ENCODE measurements at places on chromosomes 7 and 10. TPM values are rescaled to one million over a fixed set of nuclear protein-coding genes. Genes with fewer than 3 reads are reported as not detected.

PAPOLB gene
- not detected for total RNA-seq

DOCK4 gene
- total RNA-seq = 7.7 TPM

CYP26C1 gene
- total RNA-seq = not detected

ZNF33B gene
- total RNA-seq = 9.8 TPM

HYAL4 gene
- total RNA-seq = not detected

DHX32 gene
- total RNA-seq = 60.0 TPM

NODAL gene
- not detected for total RNA-seq

- DNase-seq = no peak
Measured at GRCh38 chr7:107315716-107316220, 147.0 kb downstream of the HBP1 start.

GRCh38 chr10:77264107-77264506, 373.5 kb downstream of the KCNMA1 start:
- DNase-seq = peak; percentile 48

DNA sequence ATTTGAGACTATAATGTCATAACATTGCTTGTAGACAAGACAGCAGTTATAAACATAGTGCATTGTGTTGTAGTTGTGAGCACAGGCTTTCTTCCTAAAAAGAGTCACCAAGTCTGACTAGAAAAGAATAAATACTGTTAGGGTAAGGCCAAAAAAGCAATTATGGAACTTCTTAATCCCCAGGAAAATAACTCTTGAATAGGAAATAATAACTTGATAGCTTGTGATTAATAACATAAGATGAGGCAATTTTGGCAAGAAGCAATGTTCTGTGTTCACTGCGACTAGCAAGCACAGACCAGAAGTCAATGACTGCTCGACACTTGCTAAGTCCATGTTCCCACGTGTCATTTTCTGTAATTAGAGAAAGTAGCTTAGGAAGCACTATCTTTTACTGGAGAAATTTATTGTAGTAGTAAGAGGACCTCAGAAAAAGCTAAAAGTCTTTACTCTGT, 97.1 kb downstream of the AGMO start:
- no peak for DNase-seq

DNA sequence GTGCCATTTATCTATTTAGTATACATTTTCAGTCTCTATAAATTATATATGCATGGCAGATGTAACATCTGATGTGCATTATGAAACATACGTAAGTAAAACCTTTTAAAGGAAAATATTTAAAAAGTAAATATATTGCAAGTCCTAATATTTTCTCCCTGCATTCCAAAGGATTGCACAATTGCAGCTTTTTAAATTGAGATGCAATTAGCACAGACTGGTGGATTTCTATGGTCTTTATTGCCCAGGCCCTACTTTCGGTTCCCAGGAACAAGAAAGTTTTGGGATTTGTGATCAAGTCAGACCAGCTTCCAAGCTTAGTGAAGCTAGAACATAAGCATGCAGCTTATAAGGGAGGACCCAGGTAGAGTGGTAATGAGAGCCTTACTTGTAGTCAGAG, 337.8 kb downstream of the NRG3 start:
- DNase-seq = no peak

DNA sequence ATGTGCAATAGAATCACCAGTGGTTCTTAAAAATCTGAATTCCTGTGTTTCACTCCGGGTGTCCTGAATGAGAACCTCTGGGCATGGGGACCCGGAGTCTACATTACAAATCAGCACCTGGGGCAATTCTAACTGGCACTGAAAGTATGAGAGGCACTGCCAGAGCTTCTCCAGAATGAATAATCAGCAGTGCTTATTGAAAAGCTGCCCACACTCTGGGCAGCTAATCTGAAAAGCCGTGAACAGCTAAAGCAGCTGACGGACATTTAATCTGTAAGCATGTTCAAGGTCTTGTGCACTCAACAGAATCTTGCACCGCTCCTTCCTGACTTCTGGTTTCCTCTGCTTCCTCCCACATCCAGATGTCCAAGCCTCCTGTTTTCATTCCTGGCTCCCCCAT, 113.3 kb upstream of the KIF5B start:
- peak; percentile 5 for DNase-seq

DNA sequence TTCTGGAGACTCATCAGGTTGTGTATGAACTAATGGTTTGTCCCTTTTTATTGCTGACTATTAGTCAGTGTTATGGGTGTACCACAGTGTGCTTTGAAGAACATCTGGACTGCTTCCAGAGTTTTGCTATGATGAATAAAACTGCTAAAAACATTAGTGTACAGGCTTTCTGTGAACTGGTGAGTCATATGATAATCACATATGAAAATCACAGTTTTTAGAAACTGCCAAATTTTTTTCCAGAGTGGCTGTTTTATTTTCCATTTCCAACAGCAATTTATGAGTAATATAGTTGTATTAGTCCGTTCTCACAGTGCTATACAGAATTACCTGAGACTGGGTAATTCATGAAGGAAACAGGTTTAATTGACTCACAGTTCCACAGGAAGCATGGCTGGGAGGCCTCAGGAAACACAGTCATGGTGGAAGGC, 281.2 kb upstream of the VSTM2A start:
- DNase-seq = peak; percentile 52

- no peak for DNase-seq
Measured at GRCh38 chr7:80131675-80132435, 2.8 kb upstream of the GNAI1 start.

DNA sequence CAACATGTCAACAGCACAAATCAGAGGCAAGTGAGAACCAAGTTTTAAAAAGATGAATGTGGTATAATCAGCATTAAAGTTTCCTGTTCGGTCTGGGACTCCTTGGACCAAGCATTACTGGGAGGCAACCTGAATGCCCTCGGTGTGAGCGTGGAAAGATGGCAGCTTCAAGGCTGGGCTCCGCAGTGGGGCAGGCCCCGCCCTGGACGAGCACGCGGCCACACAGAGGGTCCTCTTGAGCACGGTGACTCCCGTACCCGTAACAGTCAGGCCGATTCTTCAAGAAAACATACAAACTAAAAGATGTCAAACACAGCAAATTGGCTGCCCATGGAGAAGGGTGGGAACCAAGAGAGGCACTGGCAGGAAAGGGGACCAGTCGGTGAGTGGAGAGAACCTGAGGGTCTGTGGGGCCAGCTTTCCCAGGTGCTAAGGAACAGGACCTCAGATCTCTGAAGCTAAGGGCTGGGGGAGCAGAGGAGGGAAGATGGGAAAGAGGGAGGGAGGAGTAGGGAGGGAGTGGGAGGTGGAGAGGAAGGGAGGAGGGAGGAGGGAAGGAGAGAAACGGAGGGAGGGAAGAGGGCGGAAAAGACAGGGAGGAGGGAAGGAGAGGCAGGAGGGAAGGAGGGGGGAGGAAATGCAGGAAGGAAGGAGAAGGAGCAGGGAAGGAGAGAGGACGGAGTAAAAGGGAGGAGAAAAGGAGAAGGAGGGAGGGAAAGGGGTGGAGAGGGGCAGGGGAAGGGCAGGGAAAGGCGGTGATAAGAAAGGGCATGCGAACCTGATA, 71.2 kb upstream of the FAM20C start:
- DNase-seq = no peak

- DNase-seq = peak; percentile 53
Measured at GRCh38 chr10:17431871-17432311, 22.5 kb downstream of the ST8SIA6 start.

- no peak for DNase-seq
Measured at GRCh38 chr7:75995996-75996395, 1.6 kb upstream of the TMEM120A start.

DNA sequence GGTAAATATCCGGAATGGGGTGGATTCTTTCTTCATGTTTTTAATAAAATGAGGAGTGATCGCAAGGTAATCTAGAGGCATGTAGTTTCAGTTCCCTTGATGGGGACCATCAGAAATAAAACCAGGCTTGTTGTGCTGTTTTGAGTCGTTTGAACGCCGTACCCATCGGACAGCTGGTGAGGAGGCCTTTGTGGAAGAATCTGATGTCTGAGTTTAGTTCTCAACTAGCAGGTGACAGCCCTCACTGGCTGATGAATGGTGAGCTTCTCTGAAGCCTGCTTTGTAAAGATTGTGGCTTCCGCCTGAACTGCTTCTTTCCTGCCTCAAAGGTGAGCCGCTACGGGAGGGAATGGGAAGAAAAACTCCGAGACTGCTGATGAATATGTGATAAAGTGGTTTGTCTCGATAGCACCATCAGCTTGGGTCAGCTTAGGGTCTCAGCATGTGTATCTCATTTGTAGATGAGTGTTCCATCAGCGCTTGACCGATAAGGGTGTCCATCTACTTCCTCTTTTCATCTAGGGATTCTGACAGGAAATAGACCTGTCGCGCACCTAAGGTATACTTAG, 977 bp downstream of the TMEM248 start:
- DNase-seq = peak; percentile 27

- DNase-seq = no peak
Measured at GRCh38 chr10:121715969-121716368, 117.7 kb upstream of the FGFR2 start.

DNA sequence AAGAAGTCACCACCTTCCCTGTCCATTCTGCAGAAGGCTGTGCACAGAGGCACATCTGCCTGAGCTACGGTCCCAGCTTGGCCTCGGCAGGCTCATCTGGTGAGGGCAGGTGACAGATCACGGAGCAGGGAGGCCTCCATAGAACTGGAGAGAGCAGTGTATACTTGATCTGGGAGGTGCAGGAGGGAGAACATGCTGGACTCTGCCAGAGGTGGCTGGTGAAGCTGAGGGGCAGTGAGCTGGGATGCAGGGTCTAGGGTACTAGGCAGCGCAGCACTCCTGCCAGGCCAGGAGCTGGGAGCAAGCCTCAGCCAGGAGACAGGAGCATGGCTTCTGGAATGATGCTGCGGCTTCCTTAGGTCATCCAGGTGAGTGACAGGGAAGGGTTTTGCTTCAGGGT, 553.0 kb downstream of the TCERG1L start:
- DNase-seq = no peak

GRCh38 chr7:66504131-66504530, 124.5 kb upstream of the KCTD7 start:
- DNase-seq = no peak

- no peak for DNase-seq
Measured at GRCh38 chr7:18755793-18756192, 260.2 kb downstream of the HDAC9 start.

- no peak for DNase-seq
Measured at GRCh38 chr10:31001740-31002139, 29.9 kb downstream of the ZNF438 start.

DNA sequence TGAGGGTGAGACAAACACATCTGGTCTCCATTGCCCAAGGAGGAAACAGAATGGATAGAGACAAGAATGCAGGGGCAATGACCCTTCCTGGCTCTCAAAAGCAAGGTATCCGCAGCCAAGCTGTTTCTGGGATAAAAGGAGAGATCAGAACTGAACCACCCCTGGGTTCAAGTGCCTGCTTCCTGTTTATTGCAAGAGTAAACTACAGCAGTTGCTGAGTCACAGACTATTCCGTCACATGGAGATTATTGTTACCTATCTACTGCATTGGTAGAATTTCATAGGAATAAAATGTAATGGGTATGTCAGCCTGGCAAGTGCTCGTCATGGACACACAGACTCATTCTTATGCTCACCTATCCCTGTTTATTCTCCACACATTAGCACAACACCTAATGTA, 821.6 kb downstream of the GRID1 start:
- peak; percentile 26 for DNase-seq

DNA sequence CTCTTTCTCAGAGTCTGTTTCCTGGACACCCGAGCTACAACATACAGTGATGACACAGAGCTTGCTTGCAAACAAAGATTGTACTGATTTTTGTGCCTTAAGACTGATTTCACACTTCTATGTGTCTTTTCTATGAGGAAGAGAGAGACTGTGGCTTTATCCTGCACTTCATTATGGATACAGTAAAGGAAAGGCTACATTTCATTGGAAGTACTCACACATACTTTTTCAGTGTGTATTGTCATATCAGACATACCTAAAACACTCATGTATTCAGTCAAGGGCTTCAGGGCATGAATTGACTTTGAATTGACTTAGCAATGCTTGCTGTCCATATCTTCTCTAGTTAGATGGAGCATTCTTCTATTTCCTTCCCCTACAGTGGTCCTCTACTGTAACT, 135.5 kb upstream of the IMMP2L start:
- DNase-seq = no peak

- peak; percentile 27 for DNase-seq
Measured at GRCh38 chr7:140121326-140121725, 55.5 kb downstream of the KDM7A start.

DNA sequence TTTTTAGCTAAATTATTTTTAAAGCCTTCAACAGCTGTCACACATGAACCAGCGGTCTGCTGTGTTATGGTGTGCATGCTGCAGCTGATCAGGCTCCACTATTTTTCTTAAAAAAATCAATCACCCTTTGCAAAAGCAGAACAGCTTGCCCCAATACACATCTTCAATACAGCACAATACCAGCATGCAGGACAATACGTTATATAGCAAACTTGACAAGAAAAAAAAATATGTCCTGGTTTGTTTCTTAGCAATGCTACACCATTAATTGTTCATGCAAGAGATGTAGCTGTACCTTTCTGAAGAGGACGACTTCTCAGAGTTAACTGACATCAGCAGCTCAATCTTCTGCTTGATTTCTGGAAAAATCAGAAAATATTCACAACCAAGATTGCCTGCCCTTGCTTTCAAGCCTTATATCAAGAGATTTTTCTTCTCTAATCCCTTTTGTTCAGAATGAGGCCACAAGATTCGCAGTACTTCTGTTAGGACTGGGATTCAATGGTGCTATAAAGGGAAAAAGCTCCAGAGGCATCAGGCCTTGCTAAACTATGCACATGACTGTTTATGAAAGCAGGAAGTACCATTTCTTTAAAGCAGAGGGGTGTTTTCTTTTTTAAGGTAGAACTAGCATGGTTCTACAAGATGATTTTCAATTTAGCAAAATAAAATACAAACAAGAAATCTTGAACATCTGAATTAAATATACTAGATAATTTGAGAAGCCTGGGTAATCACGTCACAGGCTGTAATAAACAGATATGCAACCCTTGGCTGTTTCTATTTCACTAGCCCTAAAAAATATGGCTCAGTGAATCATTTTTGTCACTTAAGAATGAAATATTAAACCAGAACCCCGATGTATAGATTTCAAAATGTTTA, 120.0 kb downstream of the SRPK2 start:
- peak; percentile 60 for DNase-seq

DNA sequence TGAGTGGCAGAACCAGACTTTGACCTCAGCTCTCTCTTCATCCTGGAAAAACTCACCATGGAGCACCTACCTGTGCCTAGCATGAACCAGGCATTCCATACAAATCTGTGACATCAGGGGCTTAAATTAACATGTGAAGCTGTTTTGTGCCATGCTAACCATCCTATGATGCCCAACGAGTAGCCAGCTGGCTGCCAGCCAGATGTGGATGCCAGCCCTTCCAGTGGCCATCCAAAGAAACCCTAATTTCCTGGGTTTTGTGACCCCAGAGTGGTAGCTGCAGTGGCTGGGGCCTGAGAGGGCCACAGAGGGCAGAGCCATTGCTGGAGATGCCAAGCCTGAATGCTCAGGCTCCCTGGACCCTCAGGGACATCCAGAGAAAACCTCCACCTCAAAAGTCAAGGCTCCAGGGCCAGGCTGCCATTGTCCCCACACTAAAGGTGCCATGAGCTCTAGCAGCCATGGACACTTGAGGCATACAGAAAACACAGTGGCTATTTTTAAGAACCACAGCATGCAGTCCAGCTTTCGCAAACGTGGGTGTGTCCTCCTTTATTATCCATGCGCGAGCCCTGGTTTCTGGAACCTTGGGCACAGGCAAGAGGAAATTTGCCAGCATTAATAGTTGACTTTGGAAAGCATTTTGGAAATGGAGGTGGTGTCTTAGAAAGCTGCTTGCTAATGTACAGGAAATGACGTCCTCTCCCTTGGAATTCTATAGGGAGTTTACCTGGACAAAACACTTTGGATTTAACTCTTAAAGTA, 6.0 kb downstream of the CPXM2 start:
- no peak for DNase-seq
